ENCODE measurements at places on chromosomes 1 and 21.

DNA sequence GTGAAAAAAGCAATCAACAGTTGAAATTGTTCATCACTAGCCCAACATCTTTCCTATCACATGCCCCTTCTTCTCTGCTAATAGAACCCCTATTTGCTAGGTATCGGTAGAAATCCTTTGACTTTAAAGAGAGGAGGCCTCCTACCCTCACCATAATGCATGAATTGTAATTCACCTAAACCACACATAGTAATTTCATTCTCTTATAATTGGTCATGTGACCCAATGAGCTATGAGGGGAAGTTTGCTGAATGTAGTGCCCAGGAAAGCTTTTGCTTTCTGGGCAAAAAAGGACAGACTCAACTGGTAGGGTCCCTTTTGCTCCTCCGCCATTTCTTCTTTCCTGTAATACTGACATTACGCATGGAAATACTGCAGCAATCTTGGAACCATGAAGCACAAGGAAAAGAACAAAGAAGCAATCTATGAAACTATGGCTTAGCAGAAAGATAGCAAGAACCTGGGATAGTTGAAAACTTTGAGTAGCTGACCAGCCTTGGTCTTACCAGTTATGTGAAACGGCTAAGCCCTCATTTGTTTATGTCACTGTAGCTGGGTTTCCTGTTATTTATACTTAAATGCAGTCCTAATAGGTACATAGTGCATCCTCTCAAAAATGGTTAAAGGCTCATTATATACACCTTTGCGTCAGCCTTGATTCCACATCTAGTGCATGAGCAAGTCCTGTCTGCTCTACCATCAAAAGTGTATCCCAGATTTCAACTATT is 10.2 kb upstream of the CHI3L2 start:
- no peak for DNase-seq

DNA sequence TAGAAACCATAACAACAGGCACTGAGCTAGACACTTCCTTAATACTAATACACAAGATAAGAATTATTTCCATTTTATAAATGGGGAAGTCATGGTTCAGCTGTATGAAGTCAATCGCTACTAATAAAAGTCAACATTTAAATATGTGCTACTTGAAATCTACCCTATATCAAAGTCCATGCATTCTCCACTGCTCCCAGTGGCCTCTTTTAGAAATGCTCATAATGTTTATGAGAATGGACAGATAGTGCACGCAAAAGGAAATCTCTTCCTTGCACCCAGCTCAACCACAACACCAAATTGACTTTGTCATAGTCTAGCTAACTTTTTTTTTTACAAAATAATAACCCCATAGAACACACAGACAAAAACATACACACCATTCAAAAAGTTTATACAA is 281.7 kb upstream of the CXADR start:
- DNase-seq: no peak

- DNase-seq: peak; percentile 32
These were observed 21.8 kb downstream of the EXOC8 start for GRCh38 chr1:231315887-231316286.

GRCh38 chr1:4802024-4802423 is 147.6 kb downstream of the AJAP1 start:
- DNase-seq: no peak

DNA sequence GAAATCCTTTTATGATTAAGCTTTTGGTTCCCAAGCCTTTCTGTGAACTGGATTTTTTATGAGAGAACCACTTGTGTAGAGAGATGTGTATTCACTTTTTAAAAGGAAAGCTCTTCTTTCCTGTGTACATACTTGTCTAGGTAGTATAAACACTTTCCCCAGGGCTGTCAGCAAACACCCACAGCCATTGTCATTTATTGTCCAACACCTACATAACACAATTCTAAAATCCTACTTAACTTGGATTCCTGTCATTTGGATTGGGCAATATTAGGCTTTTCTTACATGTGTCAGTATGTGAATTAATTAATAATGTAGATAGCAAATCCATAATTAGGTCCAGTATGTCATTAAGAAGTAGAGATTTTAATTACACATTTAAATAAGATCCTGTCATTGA is 12.3 kb downstream of the DDX20 start:
- no peak for DNase-seq

DNA sequence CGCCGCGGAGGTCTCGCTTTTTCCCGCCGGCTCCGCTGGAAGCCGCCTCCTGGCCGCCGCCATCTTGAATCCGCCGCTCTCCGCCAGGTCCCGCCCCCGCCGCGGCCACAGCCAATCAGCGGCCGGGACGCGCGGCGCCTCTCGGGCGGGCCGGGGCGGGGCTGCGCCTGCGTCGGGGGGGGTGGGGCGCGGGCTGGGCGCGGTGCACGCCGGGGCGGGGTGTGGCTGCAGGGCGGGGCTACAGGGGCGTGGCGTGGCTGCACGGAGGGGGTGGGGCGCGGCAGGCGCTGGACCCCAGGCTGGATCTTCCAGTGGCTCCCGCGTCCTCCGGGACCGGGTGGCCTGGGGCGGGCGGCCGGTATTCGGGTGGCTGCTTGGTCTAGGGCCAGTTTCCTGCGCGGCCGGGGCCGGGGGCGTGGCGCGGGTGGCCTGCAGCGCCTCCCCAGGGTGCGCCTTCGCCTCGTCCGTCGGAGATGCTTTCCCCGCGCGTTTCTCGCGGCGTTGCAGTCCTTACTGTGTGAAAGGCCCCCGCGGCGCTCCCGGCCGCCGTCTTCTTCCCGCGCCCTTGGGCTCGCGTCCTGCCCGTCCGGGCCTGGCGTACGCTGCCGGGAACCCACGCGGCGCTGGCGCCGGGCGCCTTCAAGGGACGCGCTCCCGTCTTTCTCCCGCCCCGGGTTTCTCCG is 575 bp downstream of the PCNT start:
- DNase-seq: peak; percentile 94

GRCh38 chr1:111775966-111776365 is 20.3 kb downstream of the DDX20 start:
- peak; percentile 7 for DNase-seq

DNA sequence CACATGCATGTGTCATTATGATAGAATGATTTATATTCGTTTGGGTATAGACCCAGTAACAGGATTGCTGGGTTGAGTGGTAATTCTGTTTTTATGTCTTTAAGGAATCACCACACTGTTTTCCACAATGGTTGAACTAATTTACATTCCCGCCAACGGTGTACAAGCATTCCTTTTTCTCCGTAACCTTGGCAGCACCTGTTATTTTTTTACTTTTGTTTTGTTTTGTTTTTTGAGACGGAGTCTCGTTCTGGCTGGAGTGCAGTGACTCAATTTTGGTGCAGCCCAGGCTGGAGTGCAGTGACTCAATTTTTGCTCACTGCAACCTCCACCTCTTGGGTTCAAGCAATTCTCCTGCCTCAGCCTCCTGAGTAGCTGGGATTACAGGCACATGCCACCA is 8.5 kb upstream of the S100B start:
- no peak for DNase-seq

DNA sequence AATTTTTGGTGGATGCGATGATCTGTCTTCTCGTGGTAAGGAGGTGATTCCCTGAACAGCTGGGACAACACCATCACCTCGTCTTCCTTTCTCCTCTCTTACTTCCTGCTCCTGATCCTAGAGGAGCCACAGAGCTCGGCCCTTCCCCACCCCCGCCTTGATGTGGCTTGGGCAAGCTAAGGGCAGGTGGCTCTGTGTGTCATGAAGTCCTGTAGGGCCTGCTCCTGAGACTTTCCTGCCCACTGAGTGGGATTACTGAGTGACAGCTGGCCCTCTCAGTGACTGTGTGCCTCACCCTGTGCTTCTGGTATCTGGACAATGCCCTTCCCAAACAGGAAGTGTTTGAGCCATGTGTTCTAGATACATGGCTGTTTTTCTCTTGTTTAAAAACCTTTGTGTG is 153.0 kb downstream of the KCNJ6 start:
- no peak for DNase-seq

- DNase-seq: no peak
These were observed 21.8 kb downstream of the PCSK9 start for GRCh38 chr1:55061000-55061705.

- DNase-seq: no peak
These were observed 3.7 kb upstream of the HP1BP3 start for GRCh38 chr1:20790785-20791184.

- DNase-seq: no peak
These were observed 6.8 kb downstream of the TENT5B start for GRCh38 chr1:27005648-27006496.

- peak; percentile 62 for DNase-seq
These were observed 97.1 kb downstream of the ARHGEF10L start for GRCh38 chr1:17636612-17637011.

GRCh38 chr1:65179148-65179547 is 31.1 kb downstream of the AK4 start:
- DNase-seq: peak; percentile 33

GRCh38 chr21:45713613-45714012 is 70.1 kb downstream of the PCBP3 start:
- DNase-seq: no peak

DNA sequence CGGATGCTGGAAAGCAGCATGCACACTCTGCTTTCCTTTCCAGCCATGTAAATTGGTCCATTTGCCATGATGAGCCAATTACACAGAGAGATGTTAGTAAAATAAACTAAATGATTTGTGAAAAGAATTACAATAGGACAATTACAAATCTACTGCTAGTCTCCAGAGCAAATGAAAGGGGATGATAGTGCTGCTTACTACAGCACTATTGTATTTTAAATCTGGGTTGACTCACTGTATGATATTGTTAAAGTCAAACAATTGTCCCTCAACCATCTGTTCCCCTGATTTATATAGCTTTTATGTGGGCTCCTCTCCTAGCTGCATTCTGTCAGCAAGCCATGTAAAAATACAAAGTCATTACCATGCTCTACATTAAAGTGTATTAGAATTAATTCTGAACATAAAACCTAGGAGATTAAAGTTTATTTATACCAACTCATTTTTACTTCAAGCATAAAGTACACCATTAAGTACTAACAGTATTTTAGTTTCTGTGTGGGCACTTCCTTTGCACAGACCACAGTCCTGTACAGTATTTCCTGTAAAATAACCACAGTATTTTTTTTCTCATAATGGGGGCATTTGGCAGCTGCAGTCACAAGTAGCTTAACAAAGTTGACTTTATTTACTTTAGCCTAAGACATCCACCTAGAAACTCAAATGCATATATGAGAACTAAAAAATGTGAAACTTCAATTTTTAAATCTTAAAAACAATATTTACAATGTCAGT is 135.8 kb downstream of the VAV3 start:
- DNase-seq: peak; percentile 44

DNA sequence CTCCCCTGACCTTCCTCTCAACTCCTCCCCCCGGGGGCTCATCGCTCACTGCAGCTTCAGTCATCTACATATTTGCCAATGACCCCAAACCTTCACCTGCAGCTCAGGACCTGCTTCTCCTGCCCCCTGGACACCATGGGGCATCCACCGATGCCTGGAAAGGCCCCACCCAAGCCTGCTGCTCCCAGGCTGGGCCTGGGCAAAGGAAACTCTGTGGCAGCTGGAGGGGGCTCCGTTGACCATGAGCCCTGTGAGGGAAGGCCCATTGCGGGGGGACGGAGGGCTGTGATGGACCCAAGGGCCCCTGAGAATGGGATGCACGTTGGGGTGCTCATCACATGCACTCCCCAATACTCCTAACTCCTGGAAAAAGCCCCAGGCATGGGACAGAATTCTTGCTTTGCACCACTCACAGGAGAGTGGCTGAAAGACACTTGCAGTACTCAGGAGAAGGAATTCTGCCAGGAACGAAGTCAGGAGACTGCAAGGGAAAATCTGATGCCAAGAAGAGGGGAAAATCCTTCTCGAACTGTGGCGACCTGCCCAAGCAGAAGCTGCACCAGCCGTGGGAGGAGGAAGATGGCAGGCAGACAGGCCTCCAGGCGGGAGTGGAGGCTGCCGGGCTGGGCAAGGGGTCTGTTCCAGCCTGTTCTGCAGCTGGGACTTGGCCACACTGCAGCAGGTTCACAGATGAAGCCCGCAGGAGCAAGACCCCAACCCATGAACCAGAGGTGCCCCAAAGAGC is 18.4 kb downstream of the MATN1 start:
- DNase-seq: no peak

GRCh38 chr1:75423136-75423535 is 187.8 kb downstream of the SLC44A5 start:
- DNase-seq: no peak

DNA sequence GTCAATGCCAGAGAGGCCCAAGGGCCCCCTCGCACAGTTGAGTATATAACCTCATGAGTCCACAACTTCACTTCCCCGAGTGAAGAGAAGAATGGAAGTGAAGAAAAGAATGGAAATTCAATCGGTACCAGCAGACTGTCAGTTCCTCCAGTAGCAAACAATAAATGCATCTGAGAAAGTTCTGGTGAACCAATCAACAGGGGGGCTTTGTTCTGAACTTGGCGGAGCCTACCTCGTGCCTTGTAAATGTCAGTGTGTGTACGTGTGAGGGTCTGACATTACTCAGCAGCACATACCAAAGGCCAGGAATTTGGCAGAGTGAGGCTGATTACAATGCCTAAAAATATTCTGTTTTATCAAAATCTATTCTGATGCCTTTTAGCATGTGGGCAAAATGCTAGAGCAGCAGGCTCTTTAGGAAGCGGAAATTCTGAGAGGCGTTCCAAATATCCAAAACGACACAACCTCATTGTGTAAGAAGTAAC is 238.5 kb downstream of the LTN1 start:
- peak; percentile 88 for DNase-seq

DNA sequence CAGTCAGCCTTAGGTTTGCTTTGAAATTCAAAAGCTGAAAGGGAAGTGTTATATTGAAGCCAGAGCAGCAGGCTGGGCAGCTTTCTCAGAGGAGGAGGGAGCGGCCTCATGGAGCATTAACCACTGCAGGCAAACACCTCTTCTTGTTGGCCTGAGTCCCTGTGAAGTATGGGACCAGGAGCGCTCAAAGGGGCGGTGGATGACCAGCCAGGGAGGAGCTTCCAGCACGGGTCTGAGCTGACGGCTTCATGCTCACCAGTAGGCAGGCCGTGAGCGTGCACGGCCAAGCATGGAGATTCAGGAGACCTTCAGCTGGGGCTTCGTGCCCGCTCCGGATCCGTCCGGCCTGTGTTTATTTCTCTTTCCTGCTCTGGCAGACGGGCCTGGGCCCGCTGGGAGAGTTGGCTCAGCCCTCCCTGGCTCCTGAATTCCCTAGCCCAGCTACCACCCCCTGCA is 245.2 kb downstream of the TRABD2B start:
- no peak for DNase-seq

- DNase-seq: peak; percentile 52
These were observed 6.5 kb downstream of the INSRR start for GRCh38 chr1:156852418-156852874.

- no peak for DNase-seq
These were observed 6.3 kb upstream of the INAVA start for GRCh38 chr1:200888349-200888838.

DNA sequence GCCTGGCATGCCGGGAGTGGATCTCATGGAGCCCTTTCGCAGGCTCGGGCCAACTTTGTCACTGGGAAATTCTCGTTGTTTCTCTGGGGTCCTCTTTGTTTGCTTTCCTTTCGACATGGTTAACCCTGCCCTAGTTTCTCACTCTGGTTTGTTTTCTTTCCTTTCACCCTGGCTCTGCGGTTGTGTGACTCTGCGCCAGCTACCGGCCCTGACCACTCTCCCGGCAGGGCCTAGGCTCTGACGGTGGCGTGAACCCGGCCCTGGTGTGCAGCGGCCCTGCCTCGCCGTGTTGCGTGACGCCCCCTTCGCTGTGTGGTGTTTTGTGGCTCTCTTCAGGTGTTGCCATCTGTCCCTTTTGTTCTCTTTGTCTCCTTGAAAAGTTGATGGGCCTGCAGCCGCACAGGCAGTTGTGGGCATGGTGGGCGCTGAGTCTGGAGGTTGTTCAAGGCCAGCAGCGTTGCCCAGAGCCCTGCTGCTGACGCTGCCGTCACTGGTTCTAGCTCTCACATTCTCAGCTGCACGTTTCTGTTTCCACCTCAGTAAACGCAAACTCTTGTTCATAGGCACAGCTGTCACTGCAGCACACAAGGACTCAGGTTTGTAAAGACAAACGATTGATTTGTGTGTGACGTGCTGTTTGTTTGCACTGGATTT is 64.6 kb upstream of the DIP2A start:
- peak; percentile 66 for DNase-seq
